ENCODE measurements at places on chromosomes 2 and 18. TPM values are rescaled to one million over a fixed set of nuclear protein-coding genes. Genes with fewer than 3 reads are reported as not detected.

Gene DSG2
- polyA plus RNA-seq: 55.9 TPM

Gene CFAP221
- 38.8 TPM for polyA plus RNA-seq

Gene DHRS9
- polyA plus RNA-seq: 0.68 TPM

Gene OTOS
- not detected for polyA plus RNA-seq

Gene GKN1
- not detected for polyA plus RNA-seq

Gene CETN1
- not detected for polyA plus RNA-seq

Gene IL1R1
- polyA plus RNA-seq: 31.9 TPM

Gene ASXL3
- polyA plus RNA-seq: 7.8 TPM

Gene FAM124B
- polyA plus RNA-seq: 2.6 TPM

Gene INPP5D
- polyA plus RNA-seq: 6.6 TPM

Gene ABCG5
- polyA plus RNA-seq: 0.63 TPM

Gene PRKAG3
- polyA plus RNA-seq: 0.15 TPM

Gene SNED1
- 8.2 TPM for polyA plus RNA-seq

Gene BOK
- 15.1 TPM for polyA plus RNA-seq
